ENCODE measurements at places on chromosomes 6 and 20.

DNA sequence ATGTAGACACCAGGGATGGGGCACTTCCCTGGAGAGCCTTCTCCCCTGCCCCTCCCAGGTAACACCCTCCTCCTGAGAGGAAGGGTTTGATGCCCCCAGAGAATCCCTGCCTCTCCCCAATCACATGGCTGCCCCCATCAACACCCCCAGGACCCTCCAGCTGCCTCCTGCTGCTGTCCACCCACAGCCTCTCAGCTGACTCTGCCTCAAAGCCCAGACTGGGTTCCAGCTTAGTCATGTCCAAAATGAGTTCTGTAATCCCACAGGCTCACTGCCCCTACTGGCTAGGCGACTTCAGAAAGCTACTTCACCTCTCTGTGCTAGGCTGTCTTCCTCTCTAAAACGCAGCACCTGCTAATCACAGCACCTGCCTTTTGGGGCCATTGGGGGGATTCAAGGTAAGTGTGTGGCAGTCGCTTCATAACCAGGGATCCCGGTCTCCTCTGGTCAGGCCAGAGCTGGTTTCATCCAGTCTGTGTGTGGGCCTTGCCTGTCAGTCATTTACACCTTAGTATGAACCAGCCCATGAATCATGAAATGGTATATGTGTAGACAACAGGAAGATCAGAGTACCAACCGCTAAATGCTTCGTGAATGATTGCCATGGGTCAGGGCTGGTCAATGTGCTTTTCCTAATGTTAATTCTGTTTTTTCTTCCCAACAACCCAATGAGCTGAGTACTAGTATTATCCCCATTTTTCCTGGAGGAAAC, 40.4 kb downstream of the TFEB start:
- no peak for DNase-seq

DNA sequence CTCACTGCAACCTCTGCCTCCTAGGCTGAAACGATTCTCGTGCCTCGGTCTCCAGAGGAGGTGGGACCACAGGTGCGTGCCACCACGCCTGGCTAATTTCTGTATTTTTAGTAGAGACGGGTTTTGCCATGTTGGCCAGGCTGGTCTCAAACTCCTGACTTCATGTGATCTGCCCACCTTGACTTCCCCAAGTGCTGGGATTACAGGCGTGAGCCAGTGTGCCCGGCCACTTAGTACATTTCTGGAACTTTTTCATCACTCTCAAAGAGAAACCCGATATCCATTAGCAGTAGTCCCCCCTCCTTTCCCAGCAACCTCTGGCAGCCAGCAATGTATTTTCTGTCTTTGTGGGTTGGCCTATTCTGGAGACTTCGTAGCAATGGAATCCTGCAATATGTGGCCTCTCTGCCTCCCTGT, 109.8 kb downstream of the JARID2 start:
- no peak for DNase-seq

DNA sequence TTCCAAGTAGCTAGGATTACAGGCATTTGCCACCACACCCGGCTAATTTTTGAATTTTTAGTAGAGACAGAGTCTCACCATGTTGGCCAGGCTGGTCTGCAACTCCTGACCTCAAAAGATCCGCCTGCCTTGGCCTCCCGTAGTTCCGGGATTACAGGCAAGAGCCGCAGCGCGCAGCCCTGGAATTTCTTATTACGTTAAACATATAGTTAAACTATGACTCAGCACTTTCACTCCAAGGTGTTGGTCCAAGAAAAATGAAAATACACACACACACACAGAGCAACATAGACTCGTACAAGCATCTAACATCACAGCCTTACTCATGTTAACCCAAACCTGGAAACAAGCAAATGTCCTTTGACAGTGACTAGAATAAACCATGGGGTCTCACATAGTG, 663.9 kb downstream of the PRKN start:
- no peak for DNase-seq

DNA sequence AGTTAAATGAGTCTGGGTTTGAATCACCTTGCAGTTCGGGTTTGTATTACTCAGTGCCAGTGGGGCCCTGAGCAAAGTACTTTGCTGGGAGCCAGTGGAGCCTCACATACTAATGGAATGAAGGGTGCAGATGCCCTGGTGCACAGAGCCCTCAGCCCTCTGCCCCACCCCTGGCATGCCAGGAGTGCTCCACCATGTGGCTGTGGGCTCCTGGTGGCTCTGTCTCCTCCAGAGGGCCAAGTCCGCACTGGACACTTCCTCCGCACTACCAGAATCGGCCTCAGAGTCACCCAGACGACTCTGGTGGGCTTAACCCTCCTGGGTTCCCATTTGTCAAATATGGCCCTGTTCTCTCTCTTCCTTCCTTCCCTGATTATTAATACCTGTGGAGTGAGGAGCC, 94.0 kb downstream of the STK35 start:
- no peak for DNase-seq

- no peak for DNase-seq
Observed at GRCh38 chr6:31588871-31589650, 3.0 kb downstream of the LST1 start.

- DNase-seq, result no peak
Observed at GRCh38 chr20:52303281-52303950, 111.8 kb upstream of the ZFP64 start.

GRCh38 chr6:160510199-160510598, 153.9 kb downstream of the LPA start:
- DNase-seq, result no peak

GRCh38 chr6:131694832-131695426, 6.3 kb downstream of the OR2A4 start:
- DNase-seq, result peak; percentile 71

DNA sequence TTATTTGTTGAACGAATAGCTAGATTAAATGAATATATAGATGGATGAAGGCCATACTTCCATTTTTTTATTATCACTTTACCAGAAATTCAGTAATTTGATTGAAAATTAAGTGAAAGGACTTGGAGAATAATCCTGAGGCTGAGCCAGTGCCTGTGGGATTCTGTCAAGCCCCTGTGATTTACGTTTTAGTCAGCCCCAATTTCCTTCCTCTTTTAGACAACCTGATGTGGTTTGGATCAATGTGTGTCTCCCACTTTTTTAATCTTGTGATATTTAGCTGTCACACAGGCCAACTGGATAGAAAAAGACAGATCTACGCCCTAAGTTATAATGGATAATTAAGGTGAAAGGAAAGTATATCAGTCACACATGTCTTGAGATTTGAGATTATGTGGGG, 188.8 kb downstream of the EDN1 start:
- DNase-seq, result no peak

GRCh38 chr20:10949930-10950783, 276.4 kb upstream of the JAG1 start:
- peak; percentile 47 for DNase-seq

GRCh38 chr6:37725957-37726356, 28.3 kb upstream of the MDGA1 start:
- DNase-seq, result no peak

DNA sequence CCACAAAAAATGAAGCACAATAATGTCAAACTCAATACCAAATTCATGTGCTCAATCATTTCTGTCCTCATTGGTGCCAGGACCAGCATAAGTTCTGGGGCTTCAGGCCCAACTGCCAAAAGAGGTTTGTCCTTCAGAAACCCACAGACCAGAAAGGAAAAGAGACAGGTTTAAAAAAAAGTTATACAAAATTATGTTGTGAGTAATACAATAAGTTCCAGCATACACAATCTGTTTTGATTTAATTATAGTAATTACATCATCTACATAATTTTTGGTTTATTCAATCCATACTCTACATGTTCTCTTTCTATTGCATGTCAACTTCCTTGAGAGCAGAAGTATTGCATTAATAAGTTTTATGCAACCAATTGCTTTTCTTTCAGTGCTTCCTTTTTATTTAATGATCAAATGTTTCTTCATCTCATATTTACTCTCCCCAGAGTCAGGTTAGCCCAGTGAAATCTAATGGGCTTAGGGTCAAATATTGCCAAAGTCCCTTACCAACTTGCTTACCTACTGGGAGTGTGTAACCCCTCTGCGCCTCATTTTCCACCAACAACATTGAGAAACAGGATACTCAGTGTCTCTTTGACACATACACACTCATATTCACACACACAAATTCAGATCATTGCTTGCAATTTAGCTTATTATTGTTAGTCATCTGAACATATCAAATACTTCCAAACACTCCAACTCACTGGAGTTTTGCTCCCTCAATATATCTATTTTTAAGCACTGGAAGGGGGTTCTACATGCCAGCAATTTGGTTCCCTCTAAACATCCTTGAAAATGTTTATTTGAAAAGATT, 424.4 kb upstream of the MARCKS start:
- no peak for DNase-seq

GRCh38 chr20:24289737-24290481, 179.5 kb upstream of the SYNDIG1 start:
- DNase-seq, result no peak

- peak; percentile 4 for DNase-seq
Observed at GRCh38 chr6:111173341-111173740, 86.0 kb downstream of the SLC16A10 start.

- DNase-seq, result no peak
Observed at GRCh38 chr6:136751522-136751956, 40.7 kb downstream of the MAP3K5 start.

GRCh38 chr6:138528956-138529355, 29.7 kb upstream of the NHSL1 start:
- DNase-seq, result no peak

GRCh38 chr6:143037470-143037869, 23.2 kb upstream of the AIG1 start:
- DNase-seq, result no peak

- DNase-seq, result no peak
Observed at GRCh38 chr6:112033791-112034615, 19.9 kb upstream of the CCN6 start.

DNA sequence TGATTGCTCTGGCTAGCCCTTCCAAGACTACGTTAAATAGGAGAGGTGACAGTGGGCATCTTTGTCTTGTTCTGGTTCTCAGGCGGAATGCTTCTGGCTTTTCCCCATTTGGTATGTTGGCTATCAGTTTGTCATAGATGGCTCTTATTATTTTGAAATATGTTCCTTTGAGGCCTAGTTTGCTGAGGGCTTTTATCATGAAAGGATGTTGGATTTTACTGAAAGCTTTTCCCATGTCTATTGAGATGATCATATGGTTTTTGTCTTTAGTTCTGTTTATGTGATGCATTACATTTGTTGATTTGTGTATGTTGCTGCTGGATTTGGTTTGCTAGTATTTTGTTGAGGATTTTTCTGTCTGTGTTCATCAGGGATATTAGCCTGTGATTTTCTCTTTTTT, 9.9 kb upstream of the RNASET2 start:
- no peak for DNase-seq

GRCh38 chr6:161959072-161959471, 685.2 kb upstream of the AGPAT4 start:
- DNase-seq, result no peak

- peak; percentile 52 for DNase-seq
Observed at GRCh38 chr6:119446609-119447008, 97.0 kb upstream of the MAN1A1 start.
